Effector memory CD4-positive, alpha-beta T cell (primary cell): ENCODE measurements at places on chromosomes 2 and 18.
A peak's percentile ranks its signal among the peaks of the same experiment; 100 is the strongest.

- no peak overlapping the region for H3K27ac ChIP-seq
- no peaks in the 10 kb centered on the region for H3K36me3 ChIP-seq
- H3K27me3 ChIP-seq: peaks cover 11% of the 10 kb centered on the region
- peaks cover 16% of the 10 kb centered on the region for H3K4me1 ChIP-seq
Observed at GRCh38 chr2:221569871-221570270, 2.2 kb downstream of the EPHA4 start.

GRCh38 chr2:177758591-177759371, 313.8 kb downstream of the PDE11A start:
- H3K36me3 ChIP-seq: no peaks in the 10 kb centered on the region
- H3K4me1 ChIP-seq: peaks cover 5% of the 10 kb centered on the region
- no peak for DNase-seq
- H3K27ac ChIP-seq: no peak overlapping the region

DNA sequence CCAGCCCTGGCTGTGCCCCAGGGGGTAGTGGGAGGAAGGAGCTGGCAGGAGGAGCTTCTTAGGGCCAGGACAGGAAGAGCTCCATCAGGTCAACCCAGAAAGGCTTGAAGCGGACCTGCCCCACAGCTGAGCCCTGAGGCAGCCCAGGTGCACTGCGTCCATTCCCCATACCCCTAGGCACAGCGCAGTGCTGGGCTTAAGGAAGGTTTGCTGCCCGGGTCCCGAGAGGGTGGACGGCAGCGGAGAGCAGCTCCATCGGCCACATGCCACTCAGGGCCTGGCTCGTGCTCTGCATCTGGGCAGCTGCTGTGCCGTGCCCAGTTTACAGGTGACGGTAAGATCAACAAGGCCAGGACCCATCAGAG, 26.4 kb downstream of the DNMT3A start:
- peaks cover 8% of the 10 kb centered on the region for H3K36me3 ChIP-seq
- peaks cover 48% of the 10 kb centered on the region for H3K4me1 ChIP-seq
- peak overlapping the region; percentile 69 for H3K27ac ChIP-seq
- no peaks in the 10 kb centered on the region for H3K27me3 ChIP-seq
- no peak for DNase-seq

DNA sequence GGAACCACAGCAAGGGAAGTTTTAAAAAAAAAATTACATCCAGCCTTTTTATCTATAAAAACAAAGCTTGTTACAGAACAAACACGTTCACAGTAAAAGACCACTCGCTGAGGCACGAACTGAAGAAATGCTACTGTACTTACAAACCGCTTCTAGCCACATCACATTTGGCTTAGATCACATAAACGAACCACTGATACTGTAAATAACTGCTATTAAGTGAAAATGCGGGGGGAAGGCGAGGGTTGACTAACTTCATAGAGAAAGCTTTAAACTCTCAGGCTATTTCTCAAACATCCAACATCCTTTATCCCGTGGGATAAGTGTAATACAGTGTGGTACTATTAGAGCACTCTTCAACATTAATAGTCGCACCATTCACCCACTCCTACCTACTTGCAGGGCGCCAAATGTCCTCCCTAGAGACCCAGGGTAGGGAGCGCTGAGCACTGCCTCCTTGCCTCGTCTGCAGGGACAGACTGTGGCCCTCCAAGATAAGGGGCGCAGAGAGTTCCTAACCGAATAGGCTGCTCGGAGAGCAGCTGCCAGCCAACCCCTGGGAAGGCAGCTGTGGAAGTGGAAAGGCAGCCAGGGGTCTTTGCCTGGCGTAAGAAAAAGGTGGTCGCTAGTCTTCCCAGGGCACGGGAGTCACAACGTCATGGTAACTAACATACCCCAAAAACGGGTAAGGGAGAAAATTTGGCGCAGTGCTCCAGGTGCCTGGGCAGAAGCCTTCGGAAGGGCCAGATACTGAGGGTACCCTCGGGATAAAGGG, 854 bp downstream of the GPR155 start:
- no peaks in the 10 kb centered on the region for H3K27me3 ChIP-seq
- peak overlapping the region; percentile 61 for H3K27ac ChIP-seq
- peaks cover 14% of the 10 kb centered on the region for H3K36me3 ChIP-seq
- DNase-seq: peak; percentile 13
- peaks cover 20% of the 10 kb centered on the region for H3K4me1 ChIP-seq

GRCh38 chr18:36294031-36294430, 3.5 kb upstream of the FHOD3 start:
- H3K4me1 ChIP-seq: peaks cover 12% of the 10 kb centered on the region
- H3K27ac ChIP-seq: no peak overlapping the region
- H3K27me3 ChIP-seq: peaks cover 13% of the 10 kb centered on the region
- DNase-seq: no peak
- no peaks in the 10 kb centered on the region for H3K36me3 ChIP-seq

GRCh38 chr2:120622886-120623753, 112.5 kb upstream of the GLI2 start:
- no peak for DNase-seq
- no peaks in the 10 kb centered on the region for H3K36me3 ChIP-seq
- no peaks in the 10 kb centered on the region for H3K27me3 ChIP-seq
- no peak overlapping the region for H3K4me3 ChIP-seq

- H3K27me3 ChIP-seq: no peaks in the 10 kb centered on the region
- no peak overlapping the region for H3K27ac ChIP-seq
- H3K36me3 ChIP-seq: no peaks in the 10 kb centered on the region
Observed at GRCh38 chr18:48905513-48905912, 45.3 kb downstream of the SMAD7 start.

DNA sequence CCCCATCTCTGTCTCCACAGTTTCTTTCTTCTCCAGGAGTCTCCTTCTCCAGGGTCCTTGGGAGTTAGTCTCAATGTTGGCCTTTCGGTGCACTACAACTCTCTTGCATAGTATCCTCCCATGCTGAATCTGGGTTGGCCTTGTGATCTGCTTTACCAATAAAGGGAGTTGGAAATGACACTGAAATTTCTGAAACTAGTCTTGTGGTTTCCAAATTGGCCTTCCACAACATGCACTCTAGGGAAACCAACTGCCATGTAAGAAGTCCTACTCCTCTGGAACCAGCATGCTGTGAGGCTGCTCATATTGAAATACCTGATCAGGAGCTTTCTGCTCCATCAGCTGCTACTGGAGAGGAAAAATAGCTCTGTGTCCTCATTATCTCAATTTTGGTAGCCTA, 9.9 kb upstream of the ABHD3 start:
- H3K36me3 ChIP-seq: no peaks in the 10 kb centered on the region
- no peak overlapping the region for H3K27ac ChIP-seq
- H3K4me3 ChIP-seq: no peak overlapping the region
- H3K4me1 ChIP-seq: no peaks in the 10 kb centered on the region
- no peak for DNase-seq

DNA sequence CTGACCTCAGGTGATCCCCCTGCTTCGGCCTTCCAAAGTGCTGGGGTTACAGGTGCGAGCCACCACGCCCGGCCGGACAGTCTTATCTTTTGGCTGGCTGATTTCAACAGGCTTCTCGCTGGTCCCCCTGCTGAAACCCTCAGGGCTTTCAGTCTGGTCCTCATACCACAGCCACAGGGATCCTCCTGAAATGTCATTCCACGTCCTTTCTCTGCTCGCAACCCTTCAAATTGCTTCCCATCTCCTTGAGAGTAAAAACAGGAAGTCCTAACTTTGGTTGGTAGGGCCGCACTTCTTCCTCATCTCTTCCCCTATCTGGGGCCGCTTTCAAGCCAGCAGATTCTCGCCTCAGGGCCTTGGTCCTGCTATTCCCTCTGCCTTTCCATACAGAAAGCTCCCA, 1.4 kb upstream of the CAB39 start:
- no peak for DNase-seq
- no peaks in the 10 kb centered on the region for H3K36me3 ChIP-seq
- H3K27ac ChIP-seq: no peak overlapping the region
- no peak overlapping the region for H3K4me3 ChIP-seq
- no peaks in the 10 kb centered on the region for H3K27me3 ChIP-seq

DNA sequence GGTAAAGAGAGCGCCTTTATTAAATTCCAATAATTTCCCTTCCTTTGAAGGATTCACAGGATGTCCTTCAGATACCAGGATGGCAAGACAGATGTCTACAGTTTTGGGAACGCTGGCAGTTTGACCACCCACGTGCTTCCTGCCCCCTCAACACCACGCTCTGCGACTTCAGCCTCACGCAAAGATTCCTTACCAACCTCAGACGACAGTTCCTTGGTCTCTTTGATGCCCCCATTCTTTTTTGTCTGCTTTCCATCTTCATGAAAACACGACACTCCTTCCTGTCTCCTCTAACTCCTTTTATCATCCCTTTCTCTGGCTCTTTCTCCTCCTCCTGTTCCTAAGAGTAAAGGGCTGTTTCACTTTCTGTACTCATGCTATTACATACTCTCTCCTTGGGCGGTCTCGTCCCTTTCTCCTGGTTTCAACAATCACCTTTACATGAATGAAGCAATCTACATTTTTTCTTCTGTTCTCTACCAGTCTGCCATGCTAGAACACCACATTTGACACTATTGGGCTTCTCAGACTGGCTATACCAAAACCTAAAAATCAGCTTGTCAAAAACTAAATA, 189.9 kb upstream of the PGAP1 start:
- no peaks in the 10 kb centered on the region for H3K27me3 ChIP-seq
- H3K4me3 ChIP-seq: no peak overlapping the region
- no peak overlapping the region for H3K27ac ChIP-seq
- peaks cover 30% of the 10 kb centered on the region for H3K36me3 ChIP-seq
- DNase-seq: no peak
- H3K4me1 ChIP-seq: peaks cover 4% of the 10 kb centered on the region

GRCh38 chr18:61637319-61637718, 255.5 kb downstream of the RNF152 start:
- no peaks in the 10 kb centered on the region for H3K36me3 ChIP-seq
- H3K4me3 ChIP-seq: no peak overlapping the region
- H3K27ac ChIP-seq: no peak overlapping the region
- DNase-seq: no peak
- H3K27me3 ChIP-seq: no peaks in the 10 kb centered on the region

DNA sequence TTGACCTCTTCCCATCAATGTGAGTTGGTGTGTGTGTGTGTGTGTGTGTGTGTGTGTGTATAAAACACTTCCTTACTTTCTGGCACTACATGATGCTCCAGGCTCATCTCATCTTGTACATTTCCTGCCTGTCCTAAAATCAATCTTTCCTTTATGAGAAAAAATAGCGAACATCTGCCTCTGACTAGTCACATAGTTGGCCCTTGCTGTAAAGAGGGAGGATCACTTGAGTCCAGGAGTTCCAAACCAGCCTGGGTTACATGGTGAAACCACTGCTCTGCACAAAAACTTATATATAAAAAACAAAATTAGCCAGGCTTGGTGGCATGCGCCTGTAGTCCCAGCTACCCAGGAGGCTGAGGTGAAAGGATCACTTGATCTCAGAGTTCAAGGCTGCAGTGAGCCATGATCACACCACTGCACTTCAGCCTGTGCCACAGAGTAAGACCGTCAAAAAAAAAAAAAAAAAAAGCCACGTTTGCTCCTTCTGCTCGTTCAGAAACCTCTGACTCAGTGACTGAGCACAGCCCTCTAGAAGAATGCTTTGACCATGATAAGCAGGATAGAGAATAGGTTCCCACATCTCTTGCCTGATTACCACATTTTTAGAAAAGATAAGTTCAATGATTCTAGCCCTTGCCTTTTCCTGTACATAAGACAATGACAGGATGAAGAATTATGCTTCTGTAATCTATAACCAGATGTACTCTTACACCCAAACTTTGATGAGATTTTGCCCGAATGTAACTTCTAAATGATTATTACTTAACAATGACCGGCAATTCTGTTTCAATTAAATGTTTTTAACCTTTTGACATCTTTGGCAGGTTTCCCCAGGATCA, 45.2 kb upstream of the ST3GAL5 start:
- no peaks in the 10 kb centered on the region for H3K4me1 ChIP-seq
- H3K4me3 ChIP-seq: no peak overlapping the region
- H3K27ac ChIP-seq: no peak overlapping the region
- no peak for DNase-seq
- no peaks in the 10 kb centered on the region for H3K27me3 ChIP-seq
- H3K36me3 ChIP-seq: no peaks in the 10 kb centered on the region

DNA sequence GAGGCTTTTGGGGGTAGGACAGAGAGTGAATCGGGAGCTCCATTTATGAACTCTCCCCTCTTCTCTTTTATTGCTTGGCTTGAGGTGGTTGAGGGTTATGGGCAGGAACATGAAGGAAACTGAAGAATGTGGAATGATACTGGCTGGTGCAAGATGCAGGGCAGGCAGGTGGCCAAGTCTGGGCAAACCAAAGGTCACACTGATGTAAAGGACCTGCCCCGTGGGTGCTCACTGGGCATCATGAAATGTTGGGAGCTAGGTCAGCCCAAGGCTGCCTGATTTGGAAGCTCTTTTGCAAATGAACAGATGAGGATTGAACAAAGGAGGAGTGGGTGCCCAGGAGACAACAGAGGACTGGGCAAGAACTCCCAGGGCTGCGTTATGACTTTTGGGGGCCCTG, 328.9 kb downstream of the CLIP4 start:
- DNase-seq: no peak
- no peaks in the 10 kb centered on the region for H3K4me1 ChIP-seq
- no peaks in the 10 kb centered on the region for H3K27me3 ChIP-seq
- no peak overlapping the region for H3K27ac ChIP-seq
- H3K36me3 ChIP-seq: no peaks in the 10 kb centered on the region
- H3K4me3 ChIP-seq: no peak overlapping the region

DNA sequence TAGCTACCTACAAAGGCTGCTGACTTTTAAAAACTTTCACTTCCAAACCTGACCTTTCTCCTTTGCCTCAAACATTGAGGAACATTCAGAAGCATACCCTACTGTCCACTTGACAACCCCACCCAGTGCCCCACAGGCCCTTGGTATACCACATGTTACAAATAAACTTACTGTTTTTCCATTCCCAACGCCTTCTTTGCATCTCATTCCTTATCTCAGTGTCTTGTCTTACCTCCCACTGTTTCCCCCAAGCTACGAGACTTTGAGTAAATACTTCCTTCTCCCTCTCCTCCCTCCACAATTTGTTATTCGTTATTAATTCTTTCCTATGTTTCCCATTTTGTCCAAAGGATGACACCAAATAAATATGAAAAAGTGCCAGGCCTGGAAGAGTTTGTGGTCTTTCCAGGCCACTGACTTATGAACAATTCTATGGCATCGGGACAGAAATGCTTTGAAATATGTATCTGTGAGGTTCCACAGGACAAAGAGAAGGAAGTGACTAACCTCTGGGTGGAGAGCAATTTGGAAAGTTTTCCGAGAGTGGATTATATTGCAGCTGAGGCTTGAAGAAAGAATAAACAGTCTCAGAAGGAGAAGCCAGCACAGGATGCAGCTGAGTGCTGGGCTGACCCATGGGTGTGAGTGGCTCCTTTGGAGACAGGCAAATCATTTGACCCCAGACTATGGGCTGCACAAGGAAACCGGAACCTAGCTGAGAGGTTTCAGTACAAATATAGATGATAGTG, 409.0 kb downstream of the LPIN1 start:
- no peaks in the 10 kb centered on the region for H3K36me3 ChIP-seq
- DNase-seq: no peak
- no peaks in the 10 kb centered on the region for H3K4me1 ChIP-seq
- H3K4me3 ChIP-seq: no peak overlapping the region
- no peak overlapping the region for H3K27ac ChIP-seq

DNA sequence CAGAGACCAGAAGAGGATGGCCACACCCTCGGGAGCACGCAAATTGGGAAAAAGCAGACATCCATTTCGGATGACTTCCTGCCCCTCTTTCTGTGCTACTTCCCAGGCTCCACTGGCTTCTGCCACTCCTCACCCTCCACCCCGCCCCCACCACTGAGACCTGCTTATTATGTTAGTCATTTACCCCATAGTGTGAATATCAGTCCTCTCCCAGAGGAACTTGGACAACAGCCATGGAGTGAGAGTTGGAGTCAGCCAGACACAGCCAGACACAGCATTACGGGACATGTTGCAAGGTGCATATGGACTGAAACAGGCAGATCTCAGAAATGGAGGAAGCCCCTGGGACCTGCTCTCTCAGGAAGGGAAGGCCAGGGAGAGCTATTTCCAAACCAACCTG, 51.8 kb downstream of the CTIF start:
- H3K36me3 ChIP-seq: no peaks in the 10 kb centered on the region
- no peak overlapping the region for H3K4me3 ChIP-seq
- no peak overlapping the region for H3K27ac ChIP-seq
- no peak for DNase-seq
- H3K4me1 ChIP-seq: no peaks in the 10 kb centered on the region
